PC-3 (cell line): ENCODE measurements at places on chromosomes 11 and 22. TPM values are rescaled to one million over a fixed set of nuclear protein-coding genes. Genes with fewer than 3 reads are reported as not detected.

- peak; percentile 35 for DNase-seq
- no peak overlapping the region for H3K27ac ChIP-seq
- no peaks in the 10 kb centered on the region for H3K36me3 ChIP-seq
- no peaks in the 10 kb centered on the region for H3K4me1 ChIP-seq
- no peak overlapping the region for H3K4me3 ChIP-seq
Measured at GRCh38 chr22:22408731-22409696, 99.5 kb downstream of the ZNF280B start.

DNA sequence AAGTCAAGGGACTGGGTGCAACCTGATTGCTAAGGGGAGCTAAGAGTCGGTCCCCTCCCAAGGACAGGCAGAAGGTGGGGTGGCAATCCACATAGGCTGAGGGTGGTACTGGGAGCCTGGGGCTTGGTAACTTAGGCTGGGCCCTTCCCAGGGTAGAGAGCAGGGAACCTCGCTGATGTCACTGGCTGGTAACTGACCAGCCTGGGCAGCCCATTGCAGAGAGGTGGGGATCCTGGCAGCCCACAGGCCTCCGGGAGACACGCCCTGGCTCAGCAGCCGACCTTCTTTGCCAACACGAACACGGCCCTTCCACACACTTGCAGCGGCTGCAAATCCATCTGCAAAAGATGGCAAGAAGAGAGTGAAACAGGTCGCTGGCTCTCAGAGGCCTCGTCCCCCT is 25.4 kb downstream of the A4GALT start:
- no peak overlapping the region for H3K4me3 ChIP-seq
- DNase-seq: no peak
- no peaks in the 10 kb centered on the region for H3K4me1 ChIP-seq
- no peaks in the 10 kb centered on the region for H3K27me3 ChIP-seq

DNA sequence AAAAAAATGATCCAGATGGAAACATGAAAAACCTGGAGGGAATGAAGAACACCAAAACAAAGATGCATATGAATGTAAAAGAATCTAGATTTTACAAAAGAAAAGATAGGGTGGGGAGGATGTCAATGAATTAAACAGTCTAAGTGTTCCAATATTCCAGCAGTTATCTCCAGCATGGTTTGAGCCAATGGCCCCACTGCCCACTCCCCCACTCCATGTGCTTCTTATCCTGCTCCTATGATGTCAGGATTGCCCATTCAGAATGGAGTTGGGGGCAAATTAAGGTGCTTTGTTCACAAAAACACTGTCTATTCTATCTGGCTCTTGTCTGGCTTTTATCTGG is 1.2 kb upstream of the OR52K1 start:
- no peaks in the 10 kb centered on the region for H3K27me3 ChIP-seq
- no peak overlapping the region for H3K4me3 ChIP-seq
- peak overlapping the region; percentile 93 for H3K27ac ChIP-seq
- no peak for DNase-seq
- no peaks in the 10 kb centered on the region for H3K36me3 ChIP-seq
- peaks cover 40% of the 10 kb centered on the region for H3K4me1 ChIP-seq

GRCh38 chr11:28690746-28691145 is 582.6 kb downstream of the METTL15 start:
- no peak overlapping the region for H3K27ac ChIP-seq
- H3K27me3 ChIP-seq: no peaks in the 10 kb centered on the region
- no peaks in the 10 kb centered on the region for H3K36me3 ChIP-seq
- DNase-seq: no peak

DNA sequence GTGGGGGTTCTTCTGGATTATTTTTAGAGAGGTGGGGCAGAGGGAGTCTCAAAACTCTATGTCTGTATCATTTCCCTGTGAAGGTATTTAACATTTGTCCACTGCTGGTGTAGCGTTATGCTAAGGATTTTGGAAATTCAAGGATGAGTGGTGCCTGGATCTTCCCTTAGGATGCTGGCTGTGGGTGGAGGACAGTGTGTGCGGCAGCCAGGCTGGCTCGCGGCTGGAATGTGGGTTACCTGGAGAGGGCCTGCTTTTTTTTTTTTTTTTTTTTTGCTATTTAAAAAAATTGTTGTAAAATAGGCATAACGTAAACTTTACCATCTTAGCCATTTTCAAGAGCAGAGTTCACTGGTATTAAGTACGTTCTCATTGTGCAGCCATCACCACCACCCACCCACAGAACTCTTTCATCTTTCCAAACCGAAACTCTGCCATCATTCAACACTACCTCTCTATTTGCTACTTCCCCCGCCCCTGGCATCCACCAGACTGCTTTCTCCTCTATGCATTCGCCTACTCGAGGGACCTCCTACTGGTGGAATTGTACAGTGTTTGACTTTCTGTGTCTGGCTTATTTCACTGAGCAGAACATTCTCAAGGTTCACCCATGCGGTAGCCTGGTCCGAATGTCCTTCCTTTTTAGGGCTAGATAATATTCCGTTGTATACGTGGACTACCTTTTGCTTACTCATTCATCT is 67.1 kb downstream of the PARVB start:
- H3K4me1 ChIP-seq: no peaks in the 10 kb centered on the region
- H3K27me3 ChIP-seq: no peaks in the 10 kb centered on the region
- DNase-seq: peak; percentile 26
- no peaks in the 10 kb centered on the region for H3K36me3 ChIP-seq
- H3K4me3 ChIP-seq: no peak overlapping the region

GRCh38 chr11:93908689-93909088 is 58.3 kb upstream of the VSTM5 start:
- no peaks in the 10 kb centered on the region for H3K27me3 ChIP-seq
- peaks cover 47% of the 10 kb centered on the region for H3K4me1 ChIP-seq
- peak; percentile 93 for DNase-seq

DNA sequence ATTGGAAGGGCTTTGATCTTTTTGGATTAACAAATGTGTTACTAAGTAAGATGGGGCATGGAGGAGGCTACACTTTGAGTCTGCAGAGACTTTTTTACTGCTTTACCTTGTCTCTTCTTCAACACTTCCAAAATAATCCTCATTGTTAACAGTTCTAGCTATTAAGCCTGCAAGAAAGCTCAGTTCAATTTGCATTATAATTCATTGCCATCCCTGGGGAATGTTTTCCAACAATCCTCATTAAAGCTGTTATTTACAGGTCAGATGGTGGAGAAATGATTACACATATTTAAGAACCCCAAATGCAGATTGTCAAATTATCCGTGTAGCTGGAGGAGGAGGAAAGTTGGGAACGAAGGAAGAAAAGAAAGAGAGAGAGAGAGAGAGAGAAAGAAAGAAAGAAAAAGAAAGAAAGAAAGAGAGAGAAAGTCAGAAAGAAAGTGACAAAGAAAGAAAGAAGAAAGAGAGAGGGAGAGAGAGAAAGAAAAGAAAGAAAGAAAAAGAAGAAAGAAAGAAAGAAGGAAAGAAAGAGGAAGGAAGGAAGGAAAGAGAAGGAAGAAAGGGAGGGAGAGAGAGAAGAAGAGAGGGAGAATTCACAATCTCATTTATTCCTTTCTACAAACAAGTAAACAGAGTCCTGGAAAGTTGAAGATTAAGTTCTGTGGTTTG is 443.9 kb downstream of the INSC start:
- no peak overlapping the region for H3K27ac ChIP-seq
- H3K36me3 ChIP-seq: no peaks in the 10 kb centered on the region
- H3K27me3 ChIP-seq: no peaks in the 10 kb centered on the region
- H3K4me1 ChIP-seq: no peaks in the 10 kb centered on the region

DNA sequence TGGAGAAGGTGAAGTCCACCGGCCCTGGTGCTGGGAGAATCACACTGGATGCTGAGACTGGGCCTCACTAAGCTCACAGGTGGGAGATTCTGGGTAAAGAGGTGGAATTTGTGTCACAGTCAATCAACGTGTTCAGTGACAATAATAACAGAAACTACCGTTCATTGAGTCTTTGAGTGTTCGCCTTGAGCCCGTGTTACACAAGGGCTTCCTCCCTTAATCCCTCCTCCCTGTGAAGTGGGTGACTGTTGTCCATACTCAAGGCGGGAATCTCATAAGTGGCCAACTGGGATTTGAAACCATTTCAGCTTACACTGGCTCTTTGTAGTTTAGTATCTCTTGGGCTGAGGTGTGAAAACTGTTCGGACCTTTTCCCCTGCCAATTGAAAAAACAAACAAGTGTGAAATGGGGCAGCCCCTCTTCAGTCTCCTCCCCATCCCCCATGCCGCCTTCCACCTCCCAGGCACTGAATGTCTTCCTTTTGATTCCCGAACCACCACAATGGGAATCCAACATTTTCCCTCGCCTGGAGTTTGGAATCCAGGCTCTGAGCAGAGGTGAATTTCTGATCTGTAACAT is 502.4 kb downstream of the MIAT start:
- H3K4me3 ChIP-seq: no peak overlapping the region
- no peak for DNase-seq
- H3K36me3 ChIP-seq: no peaks in the 10 kb centered on the region
- peaks cover 44% of the 10 kb centered on the region for H3K27me3 ChIP-seq
- H3K4me1 ChIP-seq: no peaks in the 10 kb centered on the region

DNA sequence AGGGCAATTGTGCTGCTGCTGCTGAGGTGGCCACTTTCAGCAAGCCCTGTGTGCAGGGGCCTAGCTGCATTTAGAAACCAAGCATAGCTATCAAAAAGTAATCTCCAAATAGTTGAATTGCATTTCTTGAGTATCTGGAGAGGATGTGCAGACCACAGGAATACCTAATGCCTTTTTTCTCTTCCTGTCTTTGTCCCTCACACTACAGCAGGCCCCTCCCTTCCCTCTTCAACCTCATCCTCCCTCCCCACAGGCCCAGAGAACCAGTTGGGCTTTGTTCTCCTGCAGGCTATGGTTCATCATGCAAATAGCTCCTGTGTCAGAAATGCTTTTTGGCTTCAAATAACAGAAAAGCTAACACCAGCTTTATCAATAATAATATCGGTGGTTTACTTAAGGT is 47.7 kb downstream of the DKK3 start:
- H3K27me3 ChIP-seq: no peaks in the 10 kb centered on the region
- no peak overlapping the region for H3K4me3 ChIP-seq
- H3K36me3 ChIP-seq: peaks cover 15% of the 10 kb centered on the region

GRCh38 chr11:8709002-8709672 is 26.5 kb downstream of the RPL27A start:
- H3K4me1 ChIP-seq: no peaks in the 10 kb centered on the region
- no peak overlapping the region for H3K27ac ChIP-seq
- H3K4me3 ChIP-seq: no peak overlapping the region
- no peaks in the 10 kb centered on the region for H3K27me3 ChIP-seq
- DNase-seq: no peak

DNA sequence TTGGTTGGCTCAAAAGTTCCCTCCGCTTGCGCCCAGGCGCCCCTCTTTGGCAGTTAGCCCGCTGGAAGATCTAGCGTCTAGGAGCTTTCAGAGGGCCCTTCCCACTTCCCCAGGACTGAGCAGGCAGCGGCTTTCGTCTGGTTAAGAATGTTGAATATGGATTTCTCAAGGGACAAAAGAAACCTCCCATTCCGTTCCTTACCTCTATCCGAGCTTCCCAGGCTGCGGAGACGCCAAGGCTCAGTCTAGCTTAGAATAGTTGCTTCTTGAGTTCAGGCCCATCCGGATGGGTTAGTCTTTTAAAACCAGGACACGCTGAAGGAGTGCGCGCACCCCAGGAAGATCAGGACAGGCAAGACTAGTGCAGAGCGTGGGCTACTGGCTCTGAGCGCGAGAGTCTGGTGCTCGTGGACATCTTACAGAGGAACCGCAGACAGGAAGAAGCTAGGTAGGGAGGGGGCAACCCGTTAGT is 1.6 kb downstream of the NELL1 start:
- H3K4me1 ChIP-seq: no peaks in the 10 kb centered on the region
- peaks cover 15% of the 10 kb centered on the region for H3K27me3 ChIP-seq
- H3K4me3 ChIP-seq: no peak overlapping the region
- no peak for DNase-seq
- no peak overlapping the region for H3K27ac ChIP-seq

DNA sequence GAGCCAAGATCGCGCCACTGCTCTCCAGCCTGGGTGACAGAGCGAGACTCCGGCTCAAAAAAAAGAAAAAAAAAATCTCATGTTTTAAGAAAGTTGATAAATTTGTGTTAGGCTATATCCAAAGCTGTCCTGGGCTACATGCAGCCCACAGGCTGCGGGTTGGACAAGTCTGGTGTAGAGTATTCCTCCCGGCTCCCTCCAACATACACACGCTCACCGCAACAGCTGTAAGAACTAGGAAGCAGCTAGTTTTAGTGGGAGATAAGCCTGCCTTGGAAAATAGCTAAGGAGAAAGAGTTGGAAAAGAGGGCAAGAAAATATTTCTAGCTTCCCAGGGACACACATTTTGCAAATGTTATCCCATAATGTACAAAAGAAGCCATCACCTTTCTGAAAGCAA is 46.6 kb downstream of the CELF1 start:
- H3K27me3 ChIP-seq: no peaks in the 10 kb centered on the region
- peaks cover 7% of the 10 kb centered on the region; the same call in 1 of the 2 replicates for H3K36me3 ChIP-seq
- DNase-seq: no peak
- H3K27ac ChIP-seq: no peak overlapping the region
- H3K4me1 ChIP-seq: peaks cover 3% of the 10 kb centered on the region; the same call in 1 of the 2 replicates

DNA sequence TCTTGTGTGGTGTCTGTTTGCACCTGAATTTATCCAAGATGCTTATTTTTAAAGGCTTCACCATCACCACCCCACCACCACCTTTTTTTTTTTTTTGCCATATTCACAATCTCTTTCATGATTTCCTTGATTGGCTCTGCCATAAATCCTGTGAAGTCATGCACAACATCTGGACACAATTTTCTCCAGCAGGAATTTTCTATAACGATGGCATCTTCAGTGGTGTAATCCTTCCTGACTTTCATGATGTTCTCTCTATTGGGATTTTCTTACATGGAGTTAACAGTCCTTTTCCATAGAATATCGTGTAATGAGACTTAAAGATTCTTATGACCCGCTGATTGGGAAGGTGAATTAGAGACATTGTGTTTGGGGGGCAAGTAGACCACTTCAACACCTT is 17.8 kb downstream of the ZFP91 start:
- H3K27me3 ChIP-seq: no peaks in the 10 kb centered on the region
- peaks cover 9% of the 10 kb centered on the region for H3K36me3 ChIP-seq
- no peak overlapping the region for H3K27ac ChIP-seq
- no peak overlapping the region for H3K4me3 ChIP-seq
- no peaks in the 10 kb centered on the region for H3K4me1 ChIP-seq

GRCh38 chr11:12127206-12127898 is 17.0 kb downstream of the MICAL2 start:
- DNase-seq: no peak
- H3K4me3 ChIP-seq: no peak overlapping the region

Gene LUZP2
- 0.11 and 0.46 TPM in 2 replicates for total RNA-seq

Gene SPTBN2
- total RNA-seq: 74.9 and 154 TPM in 2 replicates

Gene TCF20
- 36.0 and 37.0 TPM in 2 replicates for total RNA-seq

Gene CDKN1C
- total RNA-seq: 12.0 and 12.9 TPM in 2 replicates

Gene BCO2
- 1.6 and 2.9 TPM in 2 replicates for total RNA-seq

Gene POU2AF2
- not detected in 2 replicates for total RNA-seq

Gene TSPO
- total RNA-seq: 283 and 349 TPM in 2 replicates

Gene RIC3
- not detected in 2 replicates for total RNA-seq

Gene TRPM5
- 0.06 TPM in 1 of 2 replicates, not detected in the other for total RNA-seq

Gene IGLL1
- not detected in 2 replicates for total RNA-seq
